ENCODE measurements at places on chromosomes 2 and 18. TPM values are rescaled to one million over a fixed set of nuclear protein-coding genes. Genes with fewer than 3 reads are reported as not detected.

- DNase-seq = no peak
These were observed 36.2 kb downstream of the TLK1 start for GRCh38 chr2:171124541-171124940.

DNA sequence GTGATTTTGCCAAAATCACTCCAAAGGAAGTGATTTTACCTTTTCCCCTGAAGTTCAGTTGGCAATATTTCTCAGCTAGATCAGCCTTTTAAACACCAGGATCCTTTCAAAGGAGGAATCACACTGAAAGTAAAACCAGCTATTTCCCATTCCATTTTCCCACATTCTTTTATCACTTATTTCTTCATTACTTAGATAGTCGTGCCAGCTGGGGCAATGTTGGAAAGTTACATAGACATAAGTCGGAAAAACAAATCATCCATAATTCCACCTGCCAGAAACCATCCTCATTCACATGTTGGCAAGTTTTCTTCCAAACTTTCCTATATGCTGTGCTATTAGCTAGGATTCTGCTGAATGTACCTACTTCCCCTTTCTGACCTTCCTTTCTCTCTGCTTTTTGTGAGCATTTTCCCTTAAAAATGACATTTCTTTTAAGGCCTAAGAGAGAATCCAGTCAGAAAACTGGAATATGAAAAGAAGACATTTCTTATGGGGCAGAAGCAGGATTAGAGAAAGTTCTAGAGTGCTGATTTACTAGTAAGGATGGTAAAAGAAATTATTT is 170.0 kb upstream of the STK17B start:
- DNase-seq = no peak

- peak; percentile 83 for DNase-seq
These were observed 1.6 kb downstream of the CTIF start for GRCh38 chr18:48540251-48541025.

GRCh38 chr2:1650085-1650872 is 94.0 kb downstream of the PXDN start:
- DNase-seq = peak; percentile 27

DNA sequence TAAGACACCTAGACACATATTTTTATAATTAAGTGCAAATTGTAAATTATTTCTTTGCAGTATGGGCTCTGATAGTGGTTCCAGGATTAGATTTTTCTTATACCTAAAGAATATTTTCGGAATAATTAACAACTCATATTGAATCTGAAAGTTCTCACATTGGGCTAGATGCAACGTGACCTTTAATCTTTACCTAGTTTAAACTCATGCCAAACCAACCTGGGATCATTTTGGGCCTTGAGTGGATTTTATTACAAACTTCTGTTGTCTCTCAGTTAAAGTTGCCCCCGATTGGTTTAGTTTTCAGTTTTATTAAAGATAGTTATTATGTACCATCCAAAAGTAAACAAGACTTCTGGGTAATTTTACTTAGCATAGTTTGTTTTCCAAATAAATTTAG is 230.2 kb upstream of the VWC2L start:
- DNase-seq = no peak

DNA sequence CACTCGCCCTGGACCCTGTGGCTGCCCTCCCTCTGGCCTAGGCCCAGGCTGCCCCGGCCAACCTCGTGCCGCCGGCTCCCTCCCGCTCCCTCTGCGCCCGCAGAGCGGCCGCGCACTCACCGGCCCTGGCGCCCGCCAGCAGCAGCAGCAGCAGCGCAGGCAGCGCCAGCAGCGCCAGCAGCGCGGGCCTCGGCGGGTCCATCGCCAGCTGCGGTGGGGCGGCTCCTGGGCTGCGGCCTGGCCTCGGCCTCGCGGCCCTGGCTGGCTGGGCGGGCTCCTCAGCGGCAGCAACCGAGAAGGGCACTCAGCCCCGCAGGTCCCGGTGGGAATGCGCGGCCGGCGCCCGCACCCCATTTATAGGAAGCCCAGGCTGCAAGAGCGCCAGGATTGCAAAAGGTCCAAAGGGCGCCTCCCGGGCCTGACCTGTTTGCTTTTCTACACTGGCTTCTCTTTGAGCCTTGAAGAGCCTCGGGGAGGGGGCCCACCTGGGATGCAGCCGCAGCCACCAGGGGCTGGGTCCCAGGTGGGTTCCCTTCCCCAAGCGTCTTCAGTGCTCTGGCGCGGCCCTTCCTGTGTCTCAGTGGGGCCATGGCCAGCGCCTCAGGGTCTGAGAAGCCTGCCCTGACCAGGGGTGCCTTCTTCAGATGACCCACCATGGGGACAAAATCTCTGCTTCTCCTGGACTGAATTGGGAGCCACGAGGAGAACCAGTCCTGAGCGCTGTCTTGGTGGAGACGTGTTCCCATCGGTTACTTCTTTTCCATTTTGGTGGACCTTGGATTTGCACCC is at the start of gene APOB:
Gene APOB, minus strand, starts transcription at position 330 of the 789 bp plus-strand sequence. Its CDS starts 128 bp downstream, at position 202.
- DNase-seq = peak; percentile 44

DNA sequence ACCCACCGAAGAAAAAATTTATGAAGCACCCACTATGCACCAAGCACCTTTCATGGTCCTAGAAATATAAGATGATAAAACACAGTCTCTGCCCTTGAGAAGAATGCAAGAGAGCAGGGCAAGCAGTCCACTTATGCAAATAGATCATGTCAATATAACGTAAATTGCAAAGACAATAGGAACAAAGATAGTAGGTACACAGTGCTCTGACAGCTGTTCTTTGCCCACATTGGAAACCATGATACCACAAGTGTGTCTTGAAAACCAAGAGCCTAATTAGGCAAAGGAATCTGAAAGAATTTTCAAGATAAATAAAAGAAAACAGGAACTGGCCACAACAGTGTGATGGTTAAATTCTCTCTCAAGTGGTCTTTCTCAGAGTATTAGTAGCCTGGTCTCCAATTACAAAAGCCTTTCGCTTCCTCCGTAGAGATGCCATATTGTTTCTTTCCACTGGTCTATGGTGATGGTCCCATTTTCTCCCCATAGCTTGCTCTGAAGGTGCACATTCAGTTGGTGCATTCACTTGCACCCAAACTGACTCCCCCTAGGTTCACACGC is 108.5 kb downstream of the VWC2L start:
- DNase-seq = no peak

The CCDC74B gene
- total RNA-seq = 0.64 TPM

The IAH1 gene
- total RNA-seq = 83.2 TPM

The AGXT gene
- total RNA-seq = 0.12 TPM

GRCh38 chr2:40201425-40201824 is 250.5 kb downstream of the SLC8A1 start:
- DNase-seq = no peak

GRCh38 chr18:68262690-68263294 is 452.1 kb downstream of the TMX3 start:
- no peak for DNase-seq

The SLC16A14 gene
- total RNA-seq = 4.0 TPM

The SCYGR5 gene
- total RNA-seq = not detected

GRCh38 chr18:76592096-76592495 is 97.1 kb upstream of the ZNF516 start:
- DNase-seq = no peak

DNA sequence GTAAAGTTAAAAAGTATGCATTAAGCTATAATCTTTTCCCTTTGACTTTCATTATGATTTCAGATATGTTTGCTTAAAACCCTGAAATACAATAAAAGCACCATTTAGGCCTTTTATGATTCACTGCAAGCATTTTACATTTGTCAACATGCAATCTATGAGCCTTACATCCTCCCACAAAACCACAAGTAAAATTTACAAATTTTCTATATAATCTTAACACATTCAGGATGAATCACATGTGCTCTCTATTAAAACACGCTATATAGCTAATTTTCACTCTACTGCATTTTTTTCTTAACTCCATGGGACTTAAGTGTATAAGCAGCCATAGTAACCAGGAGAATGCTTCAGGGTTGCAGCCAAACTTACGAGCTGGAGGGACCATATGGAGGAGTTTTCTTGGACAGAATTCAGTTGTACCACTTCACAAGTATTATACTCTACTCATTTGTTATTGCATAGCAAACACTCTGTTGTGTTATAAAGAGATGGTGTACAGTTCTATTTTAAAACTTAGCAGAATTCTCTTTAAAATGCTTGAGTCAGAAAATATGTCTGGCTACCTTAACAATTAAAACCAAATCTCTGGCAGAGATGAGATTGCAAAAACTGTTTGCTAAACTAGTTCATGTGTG is 293.2 kb downstream of the ALK start:
- no peak for DNase-seq

The CROCC2 gene
- not detected for total RNA-seq

DNA sequence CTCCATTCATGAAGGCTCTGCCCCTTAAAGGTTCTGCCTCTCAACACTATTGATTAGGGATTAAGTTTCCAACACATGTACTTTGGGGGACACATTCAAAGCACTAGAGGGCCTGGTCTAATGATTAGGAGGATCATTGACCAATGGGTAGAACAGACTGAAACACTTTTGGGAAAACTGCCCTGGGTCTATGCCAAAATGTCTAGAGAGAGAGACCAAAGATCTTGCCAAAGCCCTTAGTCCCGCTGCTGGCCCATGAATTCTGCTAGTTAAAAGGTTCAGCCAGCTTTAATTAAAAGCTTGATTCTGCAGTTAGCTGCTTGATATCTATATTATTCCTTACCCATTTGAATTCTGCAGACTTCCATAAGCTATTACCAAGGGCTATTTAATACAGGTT is 613.2 kb downstream of the SLC4A3 start:
- no peak for DNase-seq

The PIK3C3 gene
- 34.1 TPM for total RNA-seq

The NOSTRIN gene
- 11.5 TPM for total RNA-seq

The LRRFIP1 gene
- 101 TPM for total RNA-seq

- no peak for DNase-seq
These were observed 510.1 kb upstream of the SLC8A1 start for GRCh38 chr2:40962026-40962425.

The NAT8 gene
- total RNA-seq = not detected

DNA sequence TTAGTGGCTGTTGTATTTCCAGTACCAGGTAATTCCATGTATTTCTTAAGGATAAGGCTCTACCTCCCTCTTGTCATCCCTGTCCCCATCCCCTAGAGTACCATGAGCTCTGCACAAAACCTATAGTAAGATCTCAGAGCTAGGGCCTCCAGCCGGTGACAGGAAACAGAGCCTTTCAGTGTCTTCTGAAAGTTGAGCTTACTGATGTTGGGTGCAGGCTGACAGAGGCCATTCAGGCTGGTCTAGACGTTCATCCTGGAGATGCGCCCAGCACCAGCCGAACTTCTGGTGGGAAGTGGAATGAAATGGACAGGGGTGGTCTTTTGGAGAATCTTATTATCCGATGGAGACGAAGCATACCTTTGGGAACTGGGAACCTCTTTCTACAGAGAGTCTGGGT is 16.7 kb upstream of the LYPD6B start:
- DNase-seq = no peak

The ACADL gene
- 0.59 TPM for total RNA-seq

Measured in left ventricle myocardium superior (tissue), 1 donor.